ENCODE measurements at places on chromosomes 11 and 22.

GRCh38 chr11:44989831-44990566 is 39.3 kb upstream of the TP53I11 start:
- peak; percentile 71 for DNase-seq

DNA sequence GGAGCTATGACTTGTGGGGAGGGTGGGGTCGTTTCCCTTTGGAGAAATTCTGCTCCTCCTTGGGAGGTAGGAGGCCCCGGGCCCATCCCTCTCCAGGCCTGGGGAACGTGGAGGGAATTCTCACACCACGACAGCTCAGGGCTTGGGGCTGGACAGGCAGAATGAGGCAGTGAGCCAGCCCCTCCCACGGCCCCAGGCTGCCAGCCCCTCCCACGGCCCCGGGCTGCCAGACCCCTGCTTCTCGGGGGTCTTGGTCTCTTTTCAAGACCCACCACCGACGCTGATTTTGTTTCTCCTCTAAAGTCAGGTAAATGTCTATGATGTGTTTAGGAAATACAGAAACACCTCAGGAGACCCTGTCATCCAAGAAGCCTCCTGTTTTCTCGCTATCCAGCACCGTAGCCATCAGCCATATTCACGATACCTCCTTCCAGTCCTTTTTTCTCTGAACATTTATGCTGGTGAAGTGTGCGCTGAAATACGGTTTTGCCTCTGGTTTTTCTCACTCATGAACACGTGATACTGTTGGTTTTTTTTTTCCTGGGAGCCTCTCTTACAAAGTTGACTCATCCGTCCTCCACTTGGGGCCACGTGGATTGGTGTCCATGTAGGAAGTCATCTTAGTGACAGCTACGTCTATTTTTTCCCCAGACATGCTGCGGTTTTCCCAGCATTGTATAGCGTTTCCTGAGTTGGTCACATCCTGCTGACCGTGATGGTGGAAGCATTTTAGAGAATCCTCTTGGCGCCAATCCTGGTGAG is 1219.6 kb downstream of the BRD1 start:
- no peak for DNase-seq

- DNase-seq = peak; percentile 76
Observed at GRCh38 chr22:48492366-48493320, 1335.0 kb downstream of the BRD1 start.

DNA sequence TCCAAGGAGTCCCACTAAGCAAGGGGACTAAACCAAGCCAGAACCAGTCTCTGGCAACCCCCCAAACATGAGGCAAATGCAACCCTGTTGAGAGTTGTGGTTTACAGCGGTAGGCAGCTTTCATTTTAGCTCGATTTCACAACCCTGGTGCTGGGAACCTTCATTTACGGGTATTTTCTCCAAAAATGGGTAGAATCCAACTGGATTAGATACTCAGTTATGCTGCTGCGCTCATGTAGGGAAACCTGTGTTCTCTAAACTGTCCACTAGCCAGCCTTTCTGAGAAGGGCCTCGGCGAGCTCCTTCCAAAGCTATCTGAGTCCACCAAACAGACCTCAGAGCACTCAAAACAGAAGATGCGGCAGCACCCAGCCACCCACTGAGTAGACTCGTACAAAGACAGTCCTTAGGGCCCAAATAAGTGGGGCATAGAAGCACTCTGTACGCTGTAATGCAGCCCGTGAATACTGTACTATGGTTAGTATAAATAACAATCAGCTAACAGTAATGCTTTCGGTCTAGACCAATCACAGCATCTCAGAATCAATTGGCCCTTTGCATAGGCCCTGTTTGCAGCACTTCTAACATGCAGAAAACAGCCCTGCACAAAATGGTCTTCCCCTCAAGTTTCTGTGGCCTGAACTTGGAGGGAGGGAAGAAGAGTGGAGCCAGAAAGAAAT is 104.7 kb downstream of the ETS1 start:
- no peak for DNase-seq

DNA sequence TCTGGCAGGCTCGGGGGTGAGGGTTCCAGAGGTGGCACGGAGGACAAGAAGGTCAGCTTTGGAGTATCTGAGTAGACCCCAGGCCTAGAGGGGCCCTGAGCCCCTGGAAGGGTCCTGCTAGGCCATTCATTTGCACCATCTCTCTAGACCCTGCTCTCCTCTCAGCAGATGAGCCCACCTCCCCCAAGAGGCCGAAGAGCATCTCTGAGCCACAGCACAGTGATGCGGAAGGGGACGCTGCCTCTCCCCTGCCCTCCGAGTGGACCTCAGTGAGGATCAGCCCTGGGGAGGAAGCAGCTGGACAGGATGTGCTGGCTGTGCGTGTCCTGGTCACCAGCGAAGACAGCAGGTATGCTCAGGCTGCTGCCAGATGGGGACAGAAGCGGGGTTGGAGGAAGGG is 101.6 kb upstream of the PARVA start:
- peak; percentile 52 for DNase-seq

DNA sequence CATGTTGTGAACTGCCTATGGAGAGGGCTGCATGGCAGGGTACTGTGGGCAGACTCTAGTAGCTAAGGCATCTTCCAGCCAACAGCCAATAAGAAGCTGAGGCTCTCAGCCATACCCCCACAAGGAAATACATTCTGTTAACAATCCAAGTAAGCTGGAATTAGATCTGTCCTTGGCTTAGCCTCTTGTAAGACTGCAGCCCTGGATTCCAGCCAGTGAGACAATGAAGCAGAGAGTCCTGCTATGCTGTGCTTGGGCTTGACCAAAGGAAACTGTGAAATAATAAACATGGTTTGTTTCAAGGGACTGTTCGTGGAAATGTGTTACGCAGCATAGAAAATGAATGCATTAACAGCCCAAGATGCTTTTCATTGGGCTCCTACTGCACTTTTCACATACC is 1097.4 kb upstream of the CCDC90B start:
- no peak for DNase-seq

- DNase-seq = peak; percentile 86
Observed at GRCh38 chr22:37242395-37242918, 1.6 kb downstream of the RAC2 start.

DNA sequence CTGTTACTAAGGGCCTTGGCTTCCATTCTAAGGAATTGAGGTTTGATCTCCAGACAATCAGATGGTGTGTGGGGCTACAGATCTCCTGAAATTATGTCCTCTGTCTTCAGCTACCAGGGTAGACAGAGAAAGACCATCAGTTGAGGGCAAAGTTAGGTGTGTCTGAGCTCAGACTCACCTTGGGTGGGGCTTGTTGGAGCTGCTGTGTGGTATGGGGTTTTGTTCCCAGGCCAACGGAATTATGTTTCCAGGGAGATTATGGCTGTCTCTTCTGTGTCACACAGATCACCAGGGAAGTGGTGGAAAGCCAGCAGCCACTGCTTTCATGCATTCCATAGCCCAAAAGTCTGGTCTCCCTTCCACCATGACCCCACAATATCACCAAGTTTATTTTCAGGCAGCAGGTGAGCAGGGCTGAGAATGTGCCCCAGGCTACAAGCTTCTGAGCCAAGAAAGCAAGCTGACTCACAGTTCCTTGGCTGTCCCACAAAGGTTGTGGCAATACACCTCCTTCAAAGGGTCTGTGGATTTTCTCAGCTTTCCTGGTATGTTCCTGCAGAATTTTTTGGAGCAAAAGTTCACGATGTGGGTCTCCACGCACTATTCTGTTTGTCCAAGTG is 714.9 kb downstream of the LUZP2 start:
- DNase-seq = no peak

Data from suprapubic skin (tissue), 4 donors.